ENCODE measurements at places on chromosomes 1 and 21.

DNA sequence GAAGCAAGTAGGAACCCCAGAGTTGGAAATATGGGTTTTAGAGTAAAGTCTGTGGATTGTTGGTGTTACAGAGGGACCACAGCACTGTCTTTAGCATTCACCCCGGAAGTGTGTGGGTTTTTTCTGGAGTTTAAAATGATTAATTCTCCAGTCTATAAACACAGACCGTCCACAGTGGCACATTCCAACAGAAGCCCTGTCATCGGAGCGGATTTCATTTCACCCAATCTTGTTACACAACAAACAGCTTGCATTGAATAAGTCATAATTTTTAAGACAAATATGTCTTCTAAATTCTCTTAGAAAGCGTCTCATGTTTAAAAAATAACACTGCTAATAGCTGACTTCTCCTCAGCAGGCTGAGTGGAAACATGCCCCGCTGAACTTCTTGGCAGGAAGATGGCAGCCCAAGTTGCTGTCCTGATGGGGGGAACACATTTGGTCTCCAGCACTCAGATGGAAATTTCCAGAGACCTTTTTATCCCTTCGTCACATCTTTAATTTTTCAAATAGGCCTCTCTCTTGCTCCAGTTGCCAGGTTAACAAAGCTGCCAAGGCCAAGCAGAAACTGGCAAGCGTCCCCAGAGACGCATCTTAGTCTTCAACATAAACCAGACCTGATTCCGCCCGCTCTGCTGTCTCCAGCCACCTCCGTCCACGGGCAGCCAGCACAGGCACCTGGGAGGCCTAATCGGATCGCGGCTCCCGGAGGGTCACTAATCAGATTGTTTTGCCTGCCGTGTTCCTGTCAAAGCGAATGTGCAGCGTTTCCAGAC, 28.8 kb upstream of the SLC19A1 start:
- no peak for DNase-seq

GRCh38 chr1:14254251-14254650, 344.2 kb upstream of the KAZN start:
- no peak for DNase-seq

DNA sequence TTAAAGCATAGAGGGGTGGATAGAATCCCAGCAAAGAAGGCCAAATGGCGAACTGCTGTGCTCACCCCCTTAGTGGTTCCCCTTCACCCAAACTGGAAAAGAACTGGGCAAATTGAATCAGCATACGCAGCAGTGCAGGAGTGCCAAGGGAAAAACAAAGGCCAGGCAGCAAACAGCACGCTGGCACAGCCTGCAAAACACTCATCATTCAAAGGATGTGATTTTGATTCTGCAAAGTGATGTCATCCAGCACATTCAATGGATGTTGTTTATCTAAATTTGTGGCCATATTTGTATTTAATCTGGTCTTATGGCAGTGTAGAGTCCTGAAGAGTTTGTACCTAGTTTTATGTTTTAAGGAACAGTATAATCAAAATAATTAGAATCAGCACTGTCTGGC, 71.8 kb upstream of the ECE1 start:
- no peak for DNase-seq

GRCh38 chr1:169631249-169631648, 1.3 kb upstream of the SELP start:
- DNase-seq: no peak

DNA sequence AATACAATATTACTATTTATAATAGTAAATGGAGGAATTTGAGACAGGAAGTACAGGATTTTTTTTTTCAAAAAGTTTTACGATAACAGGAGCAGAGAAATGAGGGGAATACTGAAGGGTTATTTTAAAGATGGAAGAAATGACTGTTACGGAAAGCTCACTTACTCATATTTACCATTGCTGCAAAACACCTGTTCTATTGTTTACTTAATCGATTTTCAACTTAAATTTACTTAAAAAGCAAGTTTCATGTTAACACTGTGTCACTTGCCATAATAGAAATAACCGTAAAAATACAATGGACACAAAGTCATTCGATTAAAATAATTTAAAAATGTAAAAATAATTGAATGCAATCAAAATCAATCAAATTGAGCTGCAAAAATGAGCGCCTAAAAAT, 3.4 kb upstream of the EXO1 start:
- no peak for DNase-seq

GRCh38 chr1:147791876-147792275, 31.5 kb upstream of the GJA5 start:
- DNase-seq: no peak

- no peak for DNase-seq
These were observed 113.7 kb downstream of the ZSCAN20 start for GRCh38 chr1:33586106-33586505.

DNA sequence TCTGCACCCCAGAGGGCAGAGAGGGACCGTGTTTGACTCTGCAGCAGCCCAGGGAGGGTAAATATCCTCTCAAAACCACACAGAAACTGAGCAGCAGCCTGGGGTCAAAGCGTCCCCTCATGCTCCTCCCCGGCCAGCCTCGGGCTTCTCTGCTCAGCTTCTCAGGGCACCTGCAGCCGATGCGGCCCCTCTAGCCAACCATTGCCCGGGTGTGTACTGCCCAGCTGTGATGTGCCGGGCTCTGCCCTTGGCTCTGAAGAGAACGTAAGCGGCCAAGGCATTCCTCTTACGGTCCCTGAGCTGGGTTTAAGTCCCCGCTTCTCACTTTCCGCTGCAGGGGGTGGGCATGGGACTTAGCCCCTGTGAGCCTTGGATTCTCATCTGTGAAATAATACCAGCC, 5.5 kb downstream of the FAM131C start:
- DNase-seq: no peak

Measured in stimulated activated CD8-positive, alpha-beta memory T cell treated with anti-CD3 and anti-CD28 coated beads, Interleukin-15, amount 100 ng/mL, for 4 hours (primary cell).